ENCODE measurements at places on chromosomes 12 and 14.

DNA sequence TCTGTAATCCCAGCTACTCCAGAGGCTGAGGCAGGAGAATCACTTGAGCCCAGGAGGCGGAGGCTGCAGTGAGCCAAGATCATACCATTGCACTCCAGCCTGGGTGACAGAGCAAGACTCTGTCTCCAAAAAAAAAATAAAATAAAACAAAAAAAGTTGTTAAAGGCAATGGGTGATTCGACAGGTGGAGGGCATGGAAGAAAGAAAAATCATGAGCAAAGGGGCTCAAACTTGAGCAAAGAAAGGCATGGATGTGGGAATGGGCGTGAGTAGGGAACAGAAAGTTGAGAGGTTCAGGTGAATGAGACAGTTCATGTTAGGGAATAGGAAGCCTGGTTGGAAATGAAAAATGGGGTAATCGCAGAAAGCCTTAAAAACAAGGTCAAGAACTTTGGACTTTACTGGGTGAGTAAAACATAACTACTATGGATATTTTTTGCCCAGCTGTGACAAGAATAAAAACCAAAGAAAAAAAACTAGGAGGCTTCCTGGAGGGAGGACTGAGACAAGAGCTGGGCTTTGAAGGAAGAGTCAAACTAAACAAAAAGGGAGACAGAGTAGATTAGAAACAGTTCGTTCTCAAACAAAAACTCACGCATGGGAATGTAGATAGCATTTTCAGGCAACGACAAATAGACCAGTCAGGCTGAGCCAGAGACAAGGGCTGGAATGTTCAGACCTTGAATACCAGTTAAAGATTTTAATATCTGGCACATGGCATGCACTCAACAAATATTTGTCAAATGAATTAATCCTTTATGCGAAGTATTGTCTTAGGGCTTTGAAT is 18.8 kb downstream of the PYM1 start:
- DNase-seq: no peak

DNA sequence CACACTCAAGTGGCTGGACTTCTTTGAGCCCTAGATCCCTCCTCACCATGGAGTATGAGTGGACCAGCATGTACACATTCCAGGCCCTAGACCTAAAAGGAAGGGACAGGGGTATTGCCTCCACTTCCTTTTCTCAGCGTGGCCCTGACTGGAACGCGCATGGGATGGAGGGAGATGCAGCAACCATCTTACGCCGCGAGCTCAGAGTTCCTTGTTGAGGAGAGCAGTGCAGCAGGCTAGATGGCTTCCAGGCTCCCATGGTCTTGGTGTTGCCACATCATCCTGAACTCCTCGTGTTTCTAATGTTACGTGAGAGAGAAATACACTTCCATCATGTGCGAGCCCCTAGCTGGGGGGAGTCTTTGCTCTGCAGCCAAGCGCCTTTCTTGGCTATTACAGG is 61.8 kb upstream of the DIO3 start:
- DNase-seq: no peak

GRCh38 chr12:63292471-63293221 is 141.6 kb upstream of the AVPR1A start:
- no peak for DNase-seq

GRCh38 chr14:100706860-100707259 is 19.8 kb upstream of the DLK1 start:
- no peak for DNase-seq

- no peak for DNase-seq
These were observed 48.6 kb downstream of the PPP1R36 start for GRCh38 chr14:64598404-64598803.

- no peak for DNase-seq
These were observed 112.7 kb downstream of the METTL25 start for GRCh38 chr12:82470906-82471512.

Data from T-helper 2 cell (primary cell).